Tibial artery (tissue), 4 donors: ENCODE measurements at places on chromosomes 5 and 9.

DNA sequence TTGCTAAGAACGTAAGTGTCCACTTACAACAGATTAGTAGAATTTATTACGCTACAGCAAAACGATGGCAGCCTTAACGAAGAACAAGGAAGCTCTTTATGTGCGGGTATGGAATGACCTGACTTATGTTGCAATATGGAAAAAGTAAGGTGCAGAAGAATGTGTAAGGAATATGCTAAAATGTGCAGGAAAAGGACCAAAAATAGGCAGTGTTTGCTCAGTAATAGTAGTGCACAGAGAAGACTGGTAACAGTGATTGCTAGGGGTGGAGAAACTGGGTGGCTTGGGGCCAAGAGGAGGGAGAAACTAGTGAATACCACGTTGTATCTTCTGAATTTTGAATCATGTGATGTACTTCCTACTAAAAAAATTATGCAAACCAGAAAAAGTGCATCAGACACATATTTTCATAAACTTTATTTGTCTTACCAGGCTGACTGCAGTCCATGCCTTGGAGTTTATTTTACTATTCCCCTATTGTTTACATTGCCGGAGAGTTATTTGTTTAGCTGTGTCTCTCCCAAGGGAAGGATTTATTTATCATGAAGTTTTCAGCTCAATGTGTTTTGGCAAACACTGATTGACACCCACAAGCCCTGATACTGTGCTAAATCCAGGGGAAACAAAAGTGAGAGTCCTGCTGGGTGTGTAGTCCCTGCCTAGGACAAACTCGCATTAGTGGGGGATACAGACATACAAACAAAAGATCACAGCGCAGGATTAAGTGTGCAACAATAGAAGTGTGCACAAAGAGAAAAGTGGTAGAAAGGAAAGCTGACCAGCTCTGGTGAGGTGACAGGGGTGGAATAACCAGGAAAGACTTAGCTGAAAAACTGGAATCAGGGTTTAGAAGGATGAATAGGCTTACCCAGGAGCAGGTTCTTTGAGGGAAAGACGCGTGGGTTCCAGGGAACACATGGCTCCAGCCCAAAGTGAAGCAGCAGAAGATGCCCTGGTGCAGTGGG lies 34.0 kb upstream of the ZNF484 start:
- no peak for DNase-seq

DNA sequence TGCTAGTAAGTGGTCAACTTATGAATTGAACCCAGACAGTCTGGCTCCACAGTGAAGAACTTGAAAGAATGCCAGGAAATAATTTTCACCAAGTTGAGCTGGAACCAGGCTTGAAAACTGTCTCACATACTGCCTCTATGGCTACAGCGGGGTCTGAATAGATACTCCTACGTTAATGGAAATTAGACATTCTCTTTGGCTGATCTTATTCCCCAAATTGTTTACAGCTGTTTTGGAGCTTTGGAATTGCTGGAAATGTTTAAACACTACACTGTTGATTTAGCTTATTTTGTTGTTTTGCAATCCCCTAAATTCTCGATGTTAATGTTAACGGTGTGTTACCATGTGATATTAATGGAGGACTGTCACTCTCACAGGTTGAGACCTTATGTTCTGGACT lies 146.4 kb downstream of the FBXL7 start:
- no peak for DNase-seq

DNA sequence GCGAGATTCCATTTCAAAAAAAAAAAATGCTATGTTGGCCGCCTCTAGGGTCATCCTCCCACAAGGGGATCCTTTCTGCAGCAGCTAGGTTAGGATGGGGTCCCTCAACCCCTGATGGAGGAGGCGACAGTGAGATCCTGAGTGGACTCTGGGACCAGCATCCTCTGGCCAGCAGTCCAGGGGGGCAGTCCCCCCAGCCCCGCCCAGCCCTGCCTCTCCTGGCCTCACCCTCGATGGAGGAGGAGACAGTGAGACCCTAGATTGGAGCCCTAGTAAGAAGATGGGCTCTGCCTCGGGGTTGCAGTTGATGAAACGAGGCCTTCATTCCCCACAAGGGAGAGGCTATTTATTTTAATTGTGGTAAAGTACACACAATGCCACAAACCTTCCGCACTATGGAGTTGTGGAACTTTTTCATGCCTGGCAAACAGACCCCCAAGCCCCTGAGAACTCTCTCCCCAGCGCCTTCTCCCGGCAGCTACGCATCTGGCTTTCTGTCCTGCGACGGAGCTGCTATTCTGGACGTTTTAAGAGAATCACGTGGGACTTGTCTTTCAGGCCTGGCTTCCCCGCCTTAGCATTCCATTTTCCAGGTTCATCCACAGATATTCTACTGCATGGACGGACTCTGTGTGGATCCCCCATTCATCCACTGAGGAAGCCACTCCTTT lies 15.8 kb downstream of the VAV2 start:
- DNase-seq: no peak

DNA sequence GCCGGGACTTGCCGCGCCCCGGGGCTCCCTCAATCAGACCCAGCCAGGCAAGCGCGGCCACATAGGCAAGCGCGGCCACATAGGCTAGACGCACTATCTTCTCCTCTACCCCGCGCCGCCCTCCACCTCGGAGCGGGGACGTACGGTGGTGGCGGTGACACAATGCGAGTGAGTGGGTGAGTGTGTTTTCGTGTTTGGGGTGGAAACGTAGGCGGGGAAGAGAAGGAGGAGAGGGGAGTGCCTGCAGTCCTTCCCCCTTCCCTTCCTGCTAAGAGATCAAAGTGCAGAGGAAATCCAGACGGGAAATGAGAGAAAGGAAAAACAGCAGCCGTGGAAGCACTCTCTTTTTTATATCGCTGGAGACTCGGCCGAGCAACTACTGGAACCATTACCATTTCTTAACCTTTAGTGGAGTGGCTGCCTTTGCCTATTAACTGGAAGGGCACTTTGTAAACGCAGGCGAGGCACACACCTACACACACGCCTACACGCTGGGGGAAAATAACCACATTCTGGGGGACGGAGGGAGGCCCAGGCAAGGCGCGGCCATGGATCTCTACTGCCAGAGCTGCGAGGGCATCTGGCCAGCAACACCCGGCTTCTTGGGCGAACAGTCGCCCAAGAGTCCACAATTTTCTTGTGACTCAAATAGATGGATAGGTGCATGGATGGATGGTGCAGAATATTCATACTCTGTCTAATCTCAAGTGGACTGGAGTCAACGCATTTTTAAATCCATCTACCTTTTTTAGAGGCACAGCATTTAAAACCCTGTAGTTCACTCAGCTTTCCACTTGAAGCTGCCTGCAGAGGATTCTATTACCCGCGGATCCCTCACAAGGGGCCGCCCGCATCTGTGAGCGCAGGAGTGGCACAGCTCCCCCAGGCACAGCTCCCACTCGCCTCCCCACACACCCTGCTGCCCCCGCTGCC lies 2.1 kb downstream of the EDIL3 start:
- peak; percentile 41 for DNase-seq

DNA sequence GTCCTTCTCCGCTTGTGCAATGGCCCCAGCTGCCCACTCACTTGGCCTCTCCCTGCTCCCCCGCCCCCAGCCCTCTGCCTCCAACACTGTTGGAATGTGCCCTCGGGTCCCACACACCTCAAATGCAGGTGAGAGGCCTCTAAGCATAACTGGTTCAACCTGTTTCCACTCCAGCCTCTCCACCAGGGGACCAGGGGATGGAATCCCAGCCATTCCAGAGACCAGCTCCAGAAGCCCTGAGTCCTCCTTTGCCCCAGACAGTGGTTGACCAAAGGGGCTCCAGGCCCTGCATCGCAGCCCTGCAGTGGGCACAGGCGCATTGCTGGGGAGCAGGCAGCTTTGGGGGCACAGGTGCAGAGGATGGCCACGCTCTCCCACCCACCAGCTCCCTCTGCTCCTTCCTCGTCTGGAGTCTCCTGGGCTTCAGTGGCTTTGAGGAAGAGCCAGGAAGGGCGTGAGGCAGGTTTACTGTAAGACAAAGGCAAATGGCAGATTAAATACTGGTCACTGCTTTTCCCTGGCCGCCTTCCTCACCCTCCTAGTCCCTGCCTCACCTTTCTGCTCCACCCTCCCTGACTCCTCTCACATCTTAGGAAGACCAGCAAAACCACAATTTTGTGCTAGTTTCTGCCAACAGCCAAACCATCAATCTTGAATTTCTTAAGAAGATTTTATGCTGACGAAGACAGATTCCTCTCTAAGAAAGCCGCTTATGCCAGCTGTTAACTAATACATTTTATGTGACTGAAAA lies 29.1 kb upstream of the IRX2 start:
- no peak for DNase-seq

GRCh38 chr5:56419667-56420066 lies 186.5 kb upstream of the ANKRD55 start:
- no peak for DNase-seq

DNA sequence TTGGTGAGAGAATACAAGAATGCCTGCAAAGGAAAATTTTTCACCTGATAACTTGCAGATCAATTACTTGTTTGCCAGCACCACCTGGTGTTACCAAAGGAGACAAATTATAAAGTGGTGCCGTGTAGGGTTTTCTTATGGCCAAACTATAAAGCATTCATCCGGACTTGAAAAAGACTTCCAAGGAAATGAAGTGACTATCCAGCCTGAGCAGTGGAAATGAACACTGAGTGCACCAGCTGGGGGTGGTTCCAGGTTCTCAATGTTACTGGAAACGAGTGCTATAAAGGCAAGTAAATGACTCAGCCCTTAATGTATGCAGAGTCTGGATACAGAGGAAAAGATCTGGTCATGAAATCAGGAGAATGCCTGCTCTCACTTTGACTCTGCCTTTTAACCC lies 113.1 kb downstream of the DNAH5 start:
- DNase-seq: no peak

DNA sequence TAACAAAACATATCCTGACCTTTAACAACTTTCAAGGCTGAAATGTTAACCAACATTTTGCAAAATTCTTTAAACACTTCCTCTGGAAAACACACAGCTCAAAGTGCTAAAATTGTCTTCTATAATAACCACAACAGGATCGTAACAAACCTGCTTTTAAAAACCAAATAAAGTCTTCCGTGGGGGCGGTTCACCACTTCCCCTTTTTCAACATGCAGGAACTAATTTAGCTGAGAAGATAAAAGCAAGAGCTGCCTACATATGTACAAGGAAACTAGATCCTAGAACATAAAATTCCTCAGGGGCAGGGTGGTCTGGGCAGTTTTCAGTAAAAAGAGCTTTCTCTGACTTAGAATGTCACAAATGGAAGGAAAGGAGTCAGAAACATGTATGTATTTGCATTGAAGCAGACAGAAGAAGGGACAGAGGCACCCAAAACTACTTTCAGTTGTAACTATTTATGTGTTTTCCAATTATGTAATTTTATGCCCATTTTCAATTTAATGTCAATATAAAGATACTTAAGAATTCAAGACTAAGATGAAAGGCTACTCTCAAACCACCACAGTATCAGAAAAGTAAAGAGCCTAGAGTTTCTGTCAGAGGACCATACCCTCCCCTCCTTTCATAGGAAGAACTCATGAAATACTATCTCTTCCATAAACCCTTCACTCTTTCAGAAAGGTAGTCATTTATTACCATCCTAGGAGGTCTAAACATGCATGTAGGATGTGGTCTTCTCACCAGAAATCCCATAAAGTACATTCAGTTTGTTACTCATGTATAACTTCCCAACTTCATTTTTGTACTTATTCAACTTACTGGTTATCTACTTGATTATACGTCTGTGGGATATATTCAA lies 185.9 kb upstream of the RASA1 start:
- no peak for DNase-seq

- no peak for DNase-seq
These were observed 4.2 kb upstream of the SEMA4D start for GRCh38 chr9:89502038-89502601.

- DNase-seq: no peak
These were observed 52.4 kb downstream of the RETREG1 start for GRCh38 chr5:16564248-16564867.
